ENCODE measurements at places on chromosomes 11 and 22.
A peak's percentile ranks its signal among the peaks of the same experiment; 100 is the strongest.

DNA sequence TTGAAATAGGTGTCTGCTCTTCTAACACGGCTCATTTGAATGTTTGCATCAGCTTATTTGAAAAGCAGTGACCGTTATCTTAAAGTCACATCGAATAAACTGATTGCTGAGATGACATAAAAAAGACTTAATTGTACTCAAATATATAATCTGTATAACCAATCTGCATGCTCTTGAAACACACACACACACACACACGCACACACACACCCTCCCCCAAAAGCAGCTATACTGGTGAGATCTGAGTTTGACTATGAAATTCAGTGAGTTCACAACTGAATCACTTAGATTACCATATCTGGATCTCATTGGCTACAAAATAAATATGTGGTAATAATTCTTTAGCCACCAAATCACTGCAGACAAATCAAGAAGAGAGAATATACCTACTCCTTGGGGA, 3.8 kb upstream of the IFTAP start:
- DNase-seq = no peak

DNA sequence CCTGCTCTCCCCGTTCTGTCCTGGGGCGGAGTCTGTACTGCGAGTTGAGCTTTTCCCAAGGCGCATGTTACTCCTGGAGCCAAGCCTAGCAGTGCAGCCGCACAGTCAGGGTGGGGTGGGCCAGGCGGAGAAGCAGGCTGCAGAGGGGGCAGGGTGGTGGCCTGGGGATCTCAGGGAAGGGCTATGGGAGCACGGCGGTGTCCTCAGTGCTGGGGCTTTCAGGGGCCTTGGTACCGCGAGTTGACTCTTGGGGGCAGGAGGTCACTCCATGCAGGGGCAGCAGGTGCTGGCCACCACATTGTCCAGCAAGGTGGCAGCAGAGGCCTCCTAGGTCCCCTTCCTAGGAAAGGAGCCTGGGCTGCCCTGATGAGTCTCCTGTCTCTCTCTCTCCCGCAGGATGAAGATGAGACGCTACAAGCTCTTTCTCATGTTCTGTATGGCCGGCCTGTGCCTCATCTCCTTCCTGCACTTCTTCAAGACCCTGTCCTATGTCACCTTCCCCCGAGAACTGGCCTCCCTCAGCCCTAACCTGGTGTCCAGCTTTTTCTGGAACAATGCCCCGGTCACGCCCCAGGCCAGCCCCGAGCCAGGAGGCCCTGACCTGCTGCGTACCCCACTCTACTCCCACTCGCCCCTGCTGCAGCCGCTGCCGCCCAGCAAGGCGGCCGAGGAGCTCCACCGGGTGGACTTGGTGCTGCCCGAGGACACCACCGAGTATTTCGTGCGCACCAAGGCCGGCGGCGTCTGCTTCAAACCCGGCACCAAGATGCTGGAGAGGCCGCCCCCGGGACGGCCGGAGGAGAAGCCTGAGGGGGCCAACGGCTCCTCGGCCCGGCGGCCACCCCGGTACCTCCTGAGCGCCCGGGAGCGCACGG, 14.9 kb upstream of the MIEF1 start:
- no peak for DNase-seq

DNA sequence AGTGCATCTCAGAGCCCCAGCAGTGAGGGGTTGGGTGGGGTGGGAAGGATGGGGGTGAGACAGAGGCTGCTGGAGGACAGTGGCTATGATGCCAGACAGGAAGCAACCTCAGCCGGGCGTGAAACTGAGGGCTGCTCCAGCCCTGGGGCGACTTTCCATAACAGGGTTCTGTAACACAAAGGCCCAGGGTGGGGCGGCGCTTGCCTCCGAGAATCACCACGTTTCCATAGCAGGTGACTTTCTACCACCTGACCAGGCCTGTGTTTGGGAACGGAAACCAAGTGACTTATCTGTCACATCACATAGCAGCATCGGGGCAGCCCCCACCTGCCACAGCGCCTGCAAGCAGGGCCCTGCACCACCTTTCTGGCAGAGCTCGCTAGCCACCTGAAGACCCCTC, 85.8 kb downstream of the TRMU start:
- DNase-seq = no peak

GRCh38 chr11:97118614-97119200, 728.9 kb downstream of the JRKL start:
- DNase-seq = no peak

DNA sequence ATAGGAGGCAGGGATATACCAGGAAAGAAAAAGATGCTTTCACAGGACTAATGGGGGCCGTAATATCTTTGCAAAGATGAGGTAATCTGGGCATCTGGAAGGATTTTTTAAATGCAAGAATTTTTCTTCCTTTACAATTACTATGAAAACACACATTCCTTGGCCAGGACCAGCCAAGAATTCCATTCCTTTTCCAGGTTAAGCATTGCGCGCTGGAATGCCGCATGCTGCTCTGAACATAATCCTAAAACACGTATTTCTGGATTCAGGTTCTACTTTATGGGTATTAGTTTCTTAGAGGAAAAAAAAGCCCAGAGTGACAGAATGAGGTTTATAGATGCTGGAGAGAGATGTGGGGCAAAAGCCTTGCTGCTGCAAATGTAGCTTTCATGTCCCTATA, 99.4 kb upstream of the SORL1-AS1 start:
- DNase-seq = no peak

DNA sequence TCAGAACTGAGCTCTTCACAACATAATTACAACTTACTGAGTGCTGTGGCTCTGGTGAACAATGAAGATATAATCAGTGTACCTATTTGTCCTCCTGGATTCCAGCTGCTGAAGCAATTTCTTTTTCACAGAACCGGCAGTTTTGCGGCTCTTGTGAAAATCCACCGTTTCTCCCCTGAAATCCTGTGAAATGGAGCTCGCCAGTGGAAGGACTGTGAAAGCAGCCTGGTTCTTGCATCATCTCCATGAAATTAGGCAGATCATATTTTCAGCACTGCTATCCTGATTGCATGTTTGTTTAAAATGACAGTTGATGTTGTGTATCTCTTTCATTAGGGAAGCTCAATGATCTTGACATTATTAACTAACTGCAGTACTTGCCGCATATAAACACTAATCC, 120.2 kb upstream of the SNX19 start:
- DNase-seq = no peak

GRCh38 chr11:5737670-5738392, 1.6 kb downstream of the OR56B1 start:
- no peak for DNase-seq

- DNase-seq = no peak
These were observed 194.9 kb downstream of the SWAP70 start for GRCh38 chr11:9858822-9859221.

- peak; percentile 78 for DNase-seq
These were observed 748 bp downstream of the RAB30 start for GRCh38 chr11:83070731-83071566.

- no peak for DNase-seq
These were observed 7.4 kb upstream of the PELI3 start for GRCh38 chr11:66459138-66459778.

GRCh38 chr22:35642305-35642741, 5.9 kb upstream of the APOL6 start:
- DNase-seq = peak; percentile 48

DNA sequence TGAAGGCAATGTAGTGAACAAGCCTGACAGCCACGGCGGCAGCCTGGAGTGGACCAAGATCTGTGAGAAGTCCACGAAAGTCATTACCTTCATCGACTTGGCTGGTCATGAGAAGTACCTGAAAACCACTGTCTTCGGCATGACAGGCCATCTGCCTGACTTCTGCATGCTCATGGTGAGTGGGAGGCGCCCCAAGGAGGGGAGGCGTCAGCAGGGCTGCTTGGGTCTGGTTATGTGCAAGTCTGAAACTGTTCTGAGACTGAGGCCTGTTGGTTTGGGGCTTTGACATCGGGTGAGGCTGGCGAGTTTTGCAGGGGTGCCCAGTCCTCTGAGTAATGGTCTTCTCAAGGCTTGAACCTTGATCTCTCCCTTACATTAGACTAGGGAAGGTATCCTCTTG, 11.1 kb downstream of the GTPBP1 start:
- DNase-seq = no peak

DNA sequence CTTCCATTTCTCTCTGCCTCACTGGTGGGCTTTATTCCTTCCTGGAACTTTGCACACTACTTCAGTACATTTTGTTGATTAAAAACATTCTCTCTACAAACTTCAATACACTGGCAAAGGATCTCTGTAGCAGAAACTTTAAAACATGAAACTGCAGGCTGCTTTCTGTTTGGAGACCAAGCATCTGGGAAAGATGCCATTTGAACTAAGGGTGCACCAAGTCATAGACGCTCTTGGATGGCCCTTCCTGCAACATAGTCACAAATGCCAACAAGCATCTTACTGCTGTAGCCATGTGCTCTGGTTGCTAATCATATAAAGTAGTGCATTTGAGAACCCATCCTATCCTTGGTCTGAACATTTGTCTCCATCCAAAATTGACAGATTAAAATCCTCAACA, 56.4 kb downstream of the SNX19 start:
- DNase-seq = no peak

- DNase-seq = no peak
These were observed 446.9 kb downstream of the DYNC2H1 start for GRCh38 chr11:103556171-103556570.

DNA sequence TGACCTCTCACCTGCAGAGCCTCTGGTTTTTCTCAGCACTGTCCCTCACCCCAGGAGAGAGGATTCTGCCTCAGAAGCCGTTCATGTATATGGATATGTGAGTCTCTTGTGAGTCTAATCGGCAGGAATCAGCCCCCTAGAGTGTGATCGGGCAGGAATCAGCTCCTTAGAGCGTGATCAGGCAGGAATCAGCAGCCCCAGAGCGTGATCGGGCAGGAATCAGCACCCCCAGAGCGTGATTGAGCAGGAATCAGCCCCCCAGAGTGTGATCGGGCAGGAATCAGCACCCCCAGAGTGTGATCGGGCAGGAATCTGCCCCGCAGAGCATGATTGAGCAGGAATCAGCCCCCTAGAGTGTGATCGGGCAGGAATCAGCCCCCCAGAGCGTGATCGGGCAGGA, 80.0 kb upstream of the EIF3D start:
- DNase-seq = no peak

GRCh38 chr11:111329306-111330204, 31.2 kb downstream of the POU2AF3 start:
- DNase-seq = no peak

- no peak for DNase-seq
These were observed 7.6 kb downstream of the FXYD2 start for GRCh38 chr11:117816846-117817367.

DNA sequence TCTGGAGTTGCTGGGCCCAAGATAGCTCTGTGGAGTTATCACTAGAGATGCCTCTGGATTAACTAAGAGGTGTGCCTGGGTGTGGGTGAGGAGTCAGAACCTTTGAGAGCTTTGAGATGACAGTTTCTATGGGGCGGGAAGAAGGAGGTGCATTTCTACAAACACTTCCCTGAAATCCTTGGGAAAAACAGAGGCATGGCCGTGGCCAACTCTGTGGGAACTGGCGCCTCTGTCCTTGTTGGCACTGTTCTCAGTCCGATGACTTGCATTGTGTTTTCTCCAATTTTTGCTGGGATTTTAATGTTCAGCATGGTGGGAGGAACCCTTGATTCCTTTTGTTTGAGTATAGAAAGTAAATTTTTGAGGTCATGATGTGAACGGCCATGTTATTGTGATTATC, 115.8 kb upstream of the PARVA start:
- DNase-seq = no peak

DNA sequence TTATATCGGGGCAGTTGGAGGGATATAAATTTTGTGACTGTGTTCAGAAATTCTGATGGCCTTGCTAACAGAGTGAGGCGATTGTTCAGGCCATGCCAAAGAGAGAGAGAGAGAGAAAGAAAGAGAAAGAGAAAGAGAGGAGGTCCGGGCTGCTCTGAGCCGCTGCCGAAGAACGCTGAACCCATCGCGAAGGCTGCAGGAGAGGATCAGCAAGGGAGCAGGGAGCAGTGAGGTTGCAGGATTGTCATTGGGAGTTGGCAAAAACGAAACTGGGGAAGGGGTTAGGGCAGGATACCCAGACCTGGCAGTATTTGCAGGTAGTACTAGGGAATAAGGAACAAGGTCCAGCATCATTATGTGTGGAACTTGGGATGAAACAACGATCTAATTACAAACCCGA, 537.1 kb downstream of the INSC start:
- DNase-seq = no peak

DNA sequence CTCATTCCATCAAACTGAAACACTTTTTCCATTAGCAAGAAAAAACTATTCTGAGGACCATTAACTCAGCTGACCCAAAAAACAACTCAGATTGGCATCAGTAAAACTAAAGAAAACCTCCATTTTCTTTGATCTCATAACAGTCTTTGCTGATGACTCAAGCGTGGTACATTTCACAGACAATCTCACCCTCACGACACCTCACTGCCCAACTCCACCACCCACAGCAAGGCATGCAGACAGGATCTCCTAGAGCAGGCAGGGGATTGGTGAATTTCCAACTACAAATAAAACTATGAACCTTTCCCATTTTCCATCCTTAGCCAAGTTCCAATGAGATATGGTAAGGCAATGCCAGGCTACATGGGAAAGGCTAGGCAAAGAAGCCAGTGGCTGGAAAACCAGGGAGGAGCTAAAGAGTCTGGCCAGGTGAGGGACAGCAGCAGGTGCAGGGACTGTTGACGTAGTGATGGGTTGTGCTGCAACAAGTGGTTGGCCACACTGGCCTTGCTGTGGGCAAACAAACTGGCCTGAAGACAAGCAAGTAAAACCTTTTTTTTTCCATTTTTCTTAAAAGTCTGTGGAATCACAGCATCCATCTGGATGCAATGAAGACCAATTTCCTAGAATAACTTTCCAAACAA, 97.2 kb downstream of the SERGEF start:
- DNase-seq = no peak

DNA sequence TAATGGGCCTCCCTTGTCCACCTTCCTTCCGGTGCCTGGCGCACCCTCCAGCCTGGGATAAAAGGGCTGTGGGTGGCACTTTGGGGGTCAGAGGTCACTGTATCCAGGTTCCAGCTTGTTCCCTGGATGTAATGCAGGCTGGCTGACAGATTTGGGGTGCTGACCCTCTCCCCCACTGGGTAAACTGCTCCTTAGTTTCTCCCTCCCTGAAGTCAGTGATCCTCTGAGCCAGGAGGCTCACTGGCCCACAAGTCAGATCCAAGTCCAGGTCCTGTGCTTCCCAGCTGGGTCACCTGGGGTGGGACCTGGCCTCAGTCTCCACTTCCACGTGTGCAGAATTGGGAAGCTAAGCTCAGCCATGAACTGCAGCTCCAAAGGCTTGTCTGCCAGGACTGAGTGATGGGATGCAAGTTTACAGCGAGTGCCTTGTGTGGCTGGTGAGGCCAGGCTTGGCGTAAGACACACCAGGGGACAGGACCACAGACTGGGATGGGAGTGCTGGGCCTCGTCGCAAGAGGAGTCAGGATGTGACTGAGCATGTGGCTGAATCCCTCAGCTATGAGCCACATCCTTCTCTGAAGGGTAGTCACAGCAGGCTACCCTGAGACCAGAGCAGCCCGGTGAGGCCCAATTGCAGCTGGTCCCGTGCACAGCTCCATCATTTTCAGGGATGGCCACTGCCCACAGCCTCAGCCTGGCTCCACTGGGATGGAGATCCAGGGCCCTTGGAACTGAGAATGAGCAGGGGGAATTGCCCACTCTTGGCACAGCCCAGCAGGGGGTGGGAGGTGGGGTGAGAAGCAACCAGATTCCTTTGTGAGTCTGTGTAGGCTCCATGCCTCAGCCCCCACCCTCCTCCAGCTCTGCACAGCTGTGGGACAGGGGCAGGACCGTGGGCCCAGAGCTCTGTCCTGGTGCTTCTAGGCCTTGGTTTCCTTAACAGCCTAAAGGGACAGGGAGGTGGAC, 7.2 kb downstream of the SHISA8 start:
- no peak for DNase-seq

All from activated CD8-positive, alpha-beta memory T cell treated with anti-CD3 and anti-CD28 coated beads for 24 hours (primary cell).